ENCODE measurements at places on chromosomes 3 and 15.

GRCh38 chr3:108412121-108412750 lies 98.2 kb downstream of the MYH15 start:
- no peak for DNase-seq

DNA sequence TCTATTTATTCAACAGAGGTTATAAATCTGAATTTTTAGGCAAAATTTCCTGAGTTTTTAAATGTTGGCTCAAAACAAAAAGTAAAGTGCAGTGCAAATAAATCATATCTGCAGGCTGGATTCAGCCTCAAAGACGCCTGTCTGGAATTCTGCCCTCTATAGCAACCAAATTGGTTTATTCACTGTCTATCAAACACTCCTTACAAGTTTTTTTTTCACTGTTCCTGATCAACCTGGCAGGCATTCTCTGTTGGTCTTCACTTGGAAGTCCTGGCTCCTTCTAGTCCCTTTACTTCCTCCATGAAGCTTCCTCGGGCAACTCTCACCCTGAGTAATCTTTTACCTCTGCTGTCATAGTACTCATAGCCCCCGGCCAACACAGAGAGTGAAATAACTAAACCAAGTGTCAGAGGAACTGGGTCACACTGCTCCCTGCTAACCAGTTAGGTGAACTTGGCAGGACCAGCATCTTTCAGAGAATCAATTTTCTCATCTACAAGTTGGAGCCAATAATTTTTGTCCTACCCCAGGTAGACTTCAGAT lies 36.8 kb upstream of the TIPARP start:
- DNase-seq: no peak

DNA sequence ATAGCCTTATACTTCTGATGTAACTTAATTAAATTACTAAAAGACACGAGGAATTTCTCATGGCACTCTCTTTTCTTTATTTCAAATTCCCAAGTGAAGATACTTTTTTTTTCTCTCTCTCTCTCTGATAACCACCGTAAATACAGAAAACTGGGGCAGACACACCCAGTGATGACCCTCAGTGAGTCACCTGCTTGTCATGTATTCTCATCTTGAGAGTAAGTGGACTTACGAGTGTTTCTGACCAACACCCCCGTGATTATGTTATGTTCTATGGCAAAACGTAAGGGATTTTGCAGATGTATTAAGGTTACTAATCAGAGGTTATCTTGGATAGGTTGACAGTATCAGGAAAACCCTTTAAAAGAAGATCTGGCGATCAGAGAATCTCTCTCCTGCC lies 348.8 kb upstream of the ZNF717 start:
- no peak for DNase-seq

DNA sequence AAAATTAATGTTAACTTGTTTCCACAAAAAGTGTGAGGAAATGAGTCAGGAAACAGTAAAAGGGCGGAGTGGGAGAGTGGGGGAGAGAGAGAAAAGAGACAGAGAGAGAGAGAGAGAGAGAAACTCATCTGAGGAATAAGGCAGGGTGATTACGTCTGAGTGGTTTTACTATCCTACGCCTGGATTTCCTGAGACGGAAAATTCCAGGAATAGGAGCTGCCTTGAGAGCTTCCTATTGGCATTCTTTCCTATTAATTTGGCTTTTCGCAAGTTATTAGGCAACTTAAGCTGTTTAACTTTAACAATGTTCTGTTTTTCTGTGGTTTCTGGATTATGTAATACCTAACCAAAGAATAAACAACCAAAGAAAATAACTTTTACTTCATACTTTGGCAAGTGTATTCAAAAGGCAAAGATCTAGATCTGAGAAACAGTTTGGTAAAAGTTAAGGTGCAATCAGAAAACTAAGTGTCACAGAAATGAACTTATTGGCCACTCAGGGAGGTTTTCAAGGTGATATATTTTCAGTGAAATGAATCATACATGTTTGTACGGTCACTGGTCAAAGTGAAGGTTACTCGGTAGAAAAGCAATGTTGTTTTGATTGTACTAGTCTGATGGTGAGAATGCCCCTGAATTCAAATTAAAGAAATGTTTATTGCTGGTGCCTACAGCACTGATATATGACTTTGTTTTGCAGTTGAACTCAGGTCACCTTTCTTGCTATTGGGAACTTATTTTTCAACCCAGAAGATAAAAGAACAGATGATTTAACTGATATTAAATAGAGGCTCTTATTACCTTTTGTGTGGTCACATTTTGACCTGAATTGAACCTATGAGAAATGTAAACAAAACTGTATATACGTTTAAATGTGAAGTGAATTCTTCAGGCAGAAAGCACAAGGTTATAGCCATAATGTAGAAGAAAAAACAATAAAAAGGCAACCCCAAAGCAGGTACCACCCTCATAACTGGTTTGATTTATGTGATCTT lies 39.9 kb upstream of the TNFSF10 start:
- peak; percentile 34 for DNase-seq

DNA sequence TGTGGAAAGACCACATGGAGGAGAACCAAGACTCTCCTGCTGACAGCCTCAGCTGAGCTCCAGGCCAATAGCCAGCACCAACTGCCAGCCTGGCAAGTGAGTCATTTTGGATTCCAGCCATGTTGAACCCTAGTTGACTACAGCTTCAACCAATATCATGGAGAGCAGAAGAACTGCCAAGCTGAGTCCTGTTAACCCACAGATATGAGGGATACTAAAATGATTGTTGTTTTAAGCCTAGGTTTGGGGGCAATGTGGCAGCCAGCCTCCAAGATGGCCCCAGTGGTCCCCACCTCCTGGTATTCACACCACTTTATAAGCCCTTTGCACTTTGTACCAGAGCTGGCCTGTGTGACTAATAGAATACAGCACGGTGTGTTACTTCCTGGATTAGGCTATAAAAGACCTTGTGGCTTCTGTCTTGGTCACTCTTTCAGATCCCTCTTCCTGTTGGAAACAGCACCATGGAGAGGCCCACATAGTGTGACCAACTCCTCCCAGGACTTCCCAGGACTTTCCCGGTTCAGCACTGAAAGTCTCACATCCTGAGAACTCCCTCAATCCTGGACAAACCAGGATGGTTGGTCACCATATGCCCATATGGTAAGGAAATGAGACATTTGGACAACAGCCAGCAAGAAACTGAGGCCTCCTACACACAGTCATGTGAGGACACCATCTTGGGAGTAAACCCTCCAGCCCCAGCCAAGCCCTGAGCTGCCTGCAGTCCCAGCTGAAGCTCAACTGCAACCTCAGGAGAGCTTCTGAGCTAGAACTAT lies 32.4 kb upstream of the CDV3 start:
- no peak for DNase-seq

GRCh38 chr3:193869221-193870201 lies 266.4 kb upstream of the HES1 start:
- DNase-seq: no peak

DNA sequence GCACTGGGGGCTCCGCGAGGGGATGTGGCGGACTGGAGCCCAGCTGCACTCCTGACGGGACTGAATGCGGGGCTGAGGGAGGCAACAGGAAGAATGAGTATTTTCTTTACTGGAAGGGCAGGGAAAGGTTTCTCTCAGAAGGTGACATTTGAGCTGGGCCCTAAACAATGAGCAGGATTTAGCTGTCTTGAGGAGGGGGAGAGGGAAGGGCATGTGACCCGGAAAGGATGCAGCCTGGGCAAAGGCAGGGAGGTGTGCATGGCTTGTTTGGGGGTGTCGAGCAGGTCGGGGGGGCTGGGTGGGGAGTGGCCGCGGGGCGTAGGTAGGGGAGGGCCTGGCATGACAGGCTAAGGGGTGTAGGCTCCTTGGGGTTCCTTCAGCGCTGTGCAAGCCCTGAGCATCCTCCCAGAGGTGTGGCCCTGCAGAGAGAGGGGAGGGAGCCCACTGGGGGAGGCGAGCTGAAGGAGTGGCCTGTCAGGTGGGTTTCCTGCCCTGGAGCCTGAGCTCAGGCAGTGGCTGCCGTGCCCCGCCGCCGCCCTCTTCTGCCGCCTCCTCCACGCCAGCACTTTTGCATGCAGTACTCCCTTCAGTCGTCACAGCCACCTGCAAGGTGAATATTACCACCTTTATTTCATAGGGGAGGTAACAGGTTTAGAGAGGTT lies 17.2 kb upstream of the ANKDD1A start:
- DNase-seq: peak; percentile 49

DNA sequence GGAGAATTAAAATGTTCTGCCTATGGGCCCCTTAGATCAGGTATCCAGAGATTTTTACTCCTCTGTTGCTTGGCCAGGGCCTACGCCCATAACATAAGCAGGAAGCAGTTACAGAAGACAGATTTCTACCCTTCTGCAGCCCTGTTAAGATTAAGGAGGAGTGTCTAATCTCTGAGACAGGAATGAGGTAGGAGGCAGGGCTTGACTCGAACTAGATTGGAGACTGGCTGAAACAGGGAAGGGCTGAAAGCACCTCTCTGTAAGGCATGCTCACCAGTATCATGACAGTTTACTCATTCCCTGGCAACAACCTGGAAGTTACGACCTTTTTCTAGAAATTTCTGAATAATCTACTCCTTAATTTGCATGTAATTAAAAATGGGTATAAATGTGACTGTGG lies 16.7 kb downstream of the PLA2G4D start:
- no peak for DNase-seq

GRCh38 chr15:45903283-45903682 lies 268.5 kb downstream of the SQOR start:
- DNase-seq: no peak

DNA sequence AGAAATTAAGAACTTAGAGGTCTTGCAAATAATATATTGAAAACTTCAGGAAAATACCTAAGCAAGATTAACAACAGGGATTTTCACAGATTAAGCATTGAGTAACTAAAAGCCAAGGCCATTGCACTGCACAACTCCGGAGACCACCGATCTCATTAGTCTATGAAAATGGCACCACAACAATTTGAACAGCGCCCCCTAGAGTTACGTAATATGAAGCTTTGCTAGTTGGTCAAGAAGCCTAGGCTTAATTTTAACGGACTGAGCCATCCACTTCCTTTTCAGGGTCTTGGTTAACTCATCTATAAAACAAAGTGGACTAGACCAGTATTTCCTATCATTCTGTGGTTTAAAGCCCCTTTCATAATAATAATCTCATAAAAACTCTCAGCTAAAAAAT lies 24.8 kb downstream of the TMEM212 start:
- DNase-seq: no peak
